Right lung (tissue), 10 donors: ENCODE measurements at places on chromosomes 1 and 21.
A peak's percentile ranks its signal among the peaks of the same experiment; 100 is the strongest.

- no peak for DNase-seq
Measured at GRCh38 chr1:153552335-153552734, 3.3 kb upstream of the S100A3 start.

DNA sequence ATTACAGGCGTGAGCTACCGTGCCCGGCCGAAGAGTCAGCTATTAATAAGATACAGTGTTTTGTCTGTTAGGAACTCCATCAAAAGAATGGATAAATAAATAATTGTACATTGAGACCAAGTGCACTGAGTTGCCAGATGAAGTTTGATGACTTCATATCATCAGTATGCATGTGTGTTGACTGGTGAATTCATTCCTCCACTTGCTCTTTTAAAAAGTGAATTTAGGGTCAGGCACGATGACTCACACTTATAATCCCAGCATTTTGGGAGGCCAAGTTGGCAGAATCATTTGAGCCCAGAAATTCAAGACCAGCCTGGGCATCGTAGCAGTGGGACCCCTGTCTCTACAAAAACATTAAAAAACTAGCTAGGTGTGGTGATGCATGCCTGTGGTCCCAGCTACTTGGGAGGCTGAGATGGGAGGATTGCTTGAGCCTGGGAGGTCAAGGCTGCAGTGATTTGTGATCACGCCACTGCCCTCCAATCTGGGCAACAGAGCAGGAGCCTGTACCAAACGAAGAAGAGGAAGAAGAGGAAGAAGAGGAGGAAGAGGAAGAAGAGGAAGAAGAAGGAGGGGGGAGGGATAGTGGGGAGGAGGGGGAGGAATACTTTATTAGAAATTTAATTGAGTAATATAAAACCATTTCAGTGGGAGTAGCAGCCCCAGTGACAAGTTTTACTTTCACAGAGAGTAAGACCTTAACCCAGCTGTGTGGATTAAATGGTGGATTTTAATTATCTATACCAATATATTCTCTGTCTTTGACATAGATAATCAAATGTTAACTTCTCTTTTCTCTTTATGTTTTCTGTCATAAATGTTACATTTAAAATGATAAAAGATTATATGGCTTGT lies 74.9 kb downstream of the CCDC18 start:
- DNase-seq: no peak

GRCh38 chr1:222071387-222071786 lies 329.5 kb upstream of the DUSP10 start:
- DNase-seq: peak; percentile 33

DNA sequence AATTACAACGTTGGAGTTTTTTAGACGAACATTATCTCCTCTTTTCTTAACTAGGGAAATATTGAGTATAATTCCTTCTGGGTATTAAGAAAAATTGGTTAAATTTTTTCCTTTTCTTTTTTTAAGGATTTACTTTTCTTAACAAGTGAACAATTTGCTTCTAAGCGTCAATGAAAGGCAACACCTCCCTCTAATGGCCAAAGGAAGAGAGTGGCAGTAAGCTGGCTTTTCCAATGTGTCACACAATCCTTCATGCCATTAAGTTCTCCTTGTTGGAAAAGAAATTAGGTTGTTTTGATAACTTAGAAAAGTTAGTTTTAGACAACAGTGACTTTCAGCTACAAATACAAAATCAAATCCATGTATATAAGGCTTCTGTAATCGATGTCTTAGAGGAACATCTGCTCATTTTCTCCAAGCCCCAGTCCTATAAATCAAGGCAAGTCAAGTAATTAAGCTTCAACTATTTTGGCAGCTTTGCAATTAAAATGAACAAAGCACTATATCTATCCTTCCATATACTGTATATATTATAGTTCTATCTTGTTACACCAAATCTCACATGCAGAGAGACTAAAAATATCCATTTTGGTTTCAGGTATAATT lies 62.8 kb downstream of the EDEM3 start:
- peak; percentile 33 for DNase-seq

DNA sequence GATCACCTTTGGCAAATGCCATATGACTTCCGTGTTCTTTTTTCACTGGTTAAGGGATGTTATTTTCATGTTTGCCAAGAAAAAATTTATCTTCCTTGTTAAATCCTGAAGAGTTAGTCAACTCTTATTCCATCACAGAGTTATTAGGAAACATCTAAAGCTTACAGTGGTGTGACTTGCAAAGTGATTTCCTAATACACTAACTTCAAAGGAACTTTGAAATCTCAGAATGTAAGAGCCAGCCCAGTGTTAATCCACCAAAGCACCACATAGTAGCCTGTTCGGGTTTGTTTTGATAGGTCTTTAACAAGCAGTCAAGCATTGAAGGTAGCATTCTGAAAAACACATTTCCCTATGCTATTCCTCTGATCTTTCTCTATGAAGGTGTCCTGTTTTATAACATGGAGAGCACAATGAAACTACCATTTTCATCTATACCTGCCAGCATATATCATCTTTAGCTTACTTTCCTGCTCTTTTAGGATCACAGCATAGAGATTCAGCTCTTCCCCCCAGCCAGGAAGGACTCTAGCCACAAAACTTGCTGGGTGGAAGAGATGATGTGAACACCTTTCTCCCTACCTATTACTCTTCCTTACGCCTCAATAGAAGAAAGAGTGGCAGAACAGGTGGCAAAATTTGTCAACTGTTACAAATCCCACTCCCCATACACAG lies 82.4 kb upstream of the MAGI3 start:
- no peak for DNase-seq

DNA sequence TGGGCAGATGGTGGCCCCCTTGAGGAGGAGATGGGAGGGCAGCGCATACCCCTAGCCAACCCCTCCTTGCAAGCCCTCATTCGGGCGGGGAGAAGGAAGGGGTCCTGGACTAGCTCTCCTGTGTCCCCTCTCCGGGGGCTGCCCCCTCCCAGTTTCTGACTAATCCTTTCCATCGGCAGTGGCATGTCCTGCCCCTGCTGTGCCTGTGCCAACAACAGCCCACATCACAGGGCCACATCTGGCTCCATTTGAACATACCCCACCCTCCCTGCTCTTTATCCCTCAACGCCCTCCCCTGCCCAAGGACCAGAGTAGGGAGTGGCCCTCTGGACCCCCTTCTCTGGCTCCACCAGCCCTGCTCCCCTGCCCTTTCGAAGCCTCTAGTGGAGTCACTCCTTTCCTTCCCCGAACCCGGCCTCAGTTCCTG lies 11.0 kb upstream of the LMNA start:
- no peak for DNase-seq

DNA sequence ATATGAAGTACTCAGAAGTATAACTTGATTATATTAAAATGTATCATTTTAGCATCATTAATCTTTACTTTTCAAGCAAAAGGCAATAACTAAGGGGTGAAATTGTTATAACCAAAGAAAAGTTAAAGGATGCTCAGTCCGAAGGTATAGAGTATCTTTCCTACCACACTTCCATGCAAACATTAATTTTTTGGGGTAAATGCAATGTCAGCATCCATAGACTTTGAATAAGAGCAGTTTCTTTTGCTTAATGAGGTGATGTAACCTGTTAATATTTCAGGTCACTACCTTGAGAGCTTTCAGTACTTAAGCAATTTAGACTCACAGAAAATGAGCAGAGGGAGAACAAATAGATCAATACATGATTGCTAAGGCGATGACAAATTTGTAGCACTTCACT lies 1093.5 kb downstream of the PLA2G4A start:
- DNase-seq: no peak

DNA sequence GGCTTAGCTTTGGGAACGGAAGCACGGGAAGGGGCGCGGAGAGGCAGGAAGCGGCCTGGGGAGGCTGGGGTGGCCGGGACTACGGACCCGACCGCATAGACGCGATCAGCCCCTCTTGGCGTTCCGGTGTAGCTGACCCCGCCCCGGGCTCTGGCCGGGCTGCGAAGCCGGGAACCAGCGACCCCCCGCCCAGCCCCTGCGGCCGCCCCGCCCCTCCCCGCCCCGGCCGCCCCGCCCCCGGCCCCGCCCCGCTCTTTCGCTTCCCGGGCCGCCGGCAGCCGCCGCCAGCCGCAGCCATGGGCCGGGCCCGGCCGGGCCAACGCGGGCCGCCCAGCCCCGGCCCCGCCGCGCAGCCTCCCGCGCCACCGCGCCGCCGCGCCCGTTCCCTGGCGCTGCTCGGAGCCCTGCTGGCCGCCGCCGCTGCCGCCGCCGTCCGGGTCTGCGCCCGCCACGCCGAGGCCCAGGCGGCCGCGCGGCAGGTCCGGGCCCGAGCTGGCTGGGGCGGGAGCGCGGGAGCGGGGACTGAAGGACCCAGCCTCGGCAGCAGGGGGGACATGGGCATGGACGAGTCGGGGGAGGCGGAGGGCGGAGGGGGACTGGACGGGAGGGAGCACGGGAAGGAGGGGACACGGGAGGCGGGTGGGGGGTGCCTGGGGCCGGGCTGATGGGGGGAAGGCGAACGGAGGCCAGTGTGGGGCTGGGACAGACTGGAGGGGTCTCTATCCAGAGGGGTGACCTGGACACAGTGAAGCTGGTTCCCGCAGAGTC lies at the start of gene SELENON:
Gene SELENON, plus strand, starts transcription at position 259 of the 768 bp plus-strand sequence. Its CDS starts 38 bp downstream, at position 297.
- peak; percentile 70 for DNase-seq

- no peak for DNase-seq
Measured at GRCh38 chr1:47751193-47751592, 246.0 kb downstream of the TRABD2B start.

- no peak for DNase-seq
Measured at GRCh38 chr1:32195531-32195930, 4.9 kb upstream of the CCDC28B start.

DNA sequence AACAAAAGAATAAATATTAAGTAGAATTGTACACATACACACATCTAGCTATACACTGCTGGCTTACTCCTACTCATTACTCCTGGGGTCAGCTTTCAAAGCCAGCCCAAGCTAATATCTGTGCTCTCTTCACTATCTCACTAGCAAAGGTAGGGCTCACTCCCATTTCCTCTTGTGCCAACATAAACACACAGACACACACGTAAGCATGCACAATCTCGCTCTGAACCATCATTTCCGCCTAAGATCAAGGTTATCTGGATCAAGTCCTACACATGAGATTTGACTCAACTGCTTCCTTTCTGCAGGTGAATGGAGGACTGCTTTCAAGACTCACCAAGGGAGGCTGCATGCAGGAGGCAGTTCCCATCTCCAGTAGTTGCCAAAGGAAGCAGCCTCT lies 28.8 kb upstream of the MTMR11 start:
- no peak for DNase-seq

DNA sequence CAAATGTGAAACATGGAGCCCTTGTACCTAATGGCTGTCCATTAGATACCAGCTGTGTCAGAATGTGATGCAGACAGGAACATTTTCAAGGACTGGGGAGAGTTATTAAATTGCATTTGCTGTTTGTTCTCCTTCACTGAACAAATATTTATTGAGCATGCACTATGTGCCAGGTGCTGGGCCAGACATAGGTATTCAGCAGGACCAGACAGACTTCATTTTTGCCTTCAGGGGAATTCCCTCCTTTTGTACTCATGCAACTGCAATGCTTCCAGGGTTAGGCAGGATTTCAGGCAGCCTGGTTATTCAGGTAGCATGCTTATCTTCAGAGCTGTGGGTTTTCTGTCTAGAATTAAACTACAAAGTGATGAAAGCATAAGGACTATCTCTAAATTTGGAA lies 64.2 kb upstream of the SMYD2 start:
- no peak for DNase-seq

DNA sequence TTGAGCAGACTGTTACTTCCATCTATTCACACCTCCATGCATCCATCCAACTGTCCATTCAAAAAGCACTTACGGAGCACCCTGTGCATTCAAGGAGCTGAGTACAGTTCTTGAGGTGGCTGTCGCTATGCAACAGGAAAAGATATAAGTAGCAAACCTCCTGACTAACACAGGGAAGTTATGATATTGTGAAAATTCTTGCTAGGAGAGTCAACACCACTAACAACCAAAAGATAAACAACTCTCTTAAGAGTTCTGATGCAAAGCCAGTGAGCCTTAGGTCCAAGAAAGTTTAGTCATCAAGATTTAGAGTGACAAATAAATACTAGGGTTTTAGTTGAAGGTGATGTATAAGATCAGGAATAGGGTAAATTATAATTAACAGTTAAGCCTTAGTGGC lies 44.5 kb upstream of the TRIM45 start:
- DNase-seq: no peak

GRCh38 chr1:71303617-71304041 lies 222.8 kb upstream of the ZRANB2 start:
- no peak for DNase-seq

GRCh38 chr1:172390301-172390682 lies 30.2 kb upstream of the C1orf105 start:
- no peak for DNase-seq

GRCh38 chr1:201734786-201735185 lies 94.2 kb upstream of the IPO9 start:
- DNase-seq: no peak

GRCh38 chr1:189496768-189497167 lies 980.9 kb downstream of the BRINP3 start:
- DNase-seq: no peak

DNA sequence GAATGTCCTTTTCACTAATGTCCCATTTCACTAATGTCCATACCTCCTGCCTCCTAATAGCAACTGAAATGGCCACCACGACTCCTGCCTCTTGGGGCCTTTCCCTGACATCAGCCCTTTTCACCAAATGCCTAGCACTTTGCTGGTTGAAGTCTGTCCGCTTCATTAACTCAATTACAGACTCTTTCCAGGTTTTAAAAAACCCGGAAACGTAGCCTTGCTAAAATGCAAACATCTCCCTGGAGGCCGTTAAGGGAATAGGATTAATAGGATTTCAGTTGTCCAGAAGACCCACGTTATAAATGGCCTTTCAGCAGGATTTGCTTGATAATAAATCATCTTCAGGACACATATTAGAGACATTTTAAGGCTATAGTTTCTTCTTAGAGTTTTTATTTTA lies 25.7 kb upstream of the ERO1B start:
- DNase-seq: no peak
